Stimulated activated effector memory CD8-positive, alpha-beta T cell treated with anti-CD3 and anti-CD28 coated beads, Interleukin-12 subunit alpha, Interleukin-12 subunit beta, amount 100 ng/mL, for 72 hours (primary cell): ENCODE measurements at places on chromosomes 12 and 14.

DNA sequence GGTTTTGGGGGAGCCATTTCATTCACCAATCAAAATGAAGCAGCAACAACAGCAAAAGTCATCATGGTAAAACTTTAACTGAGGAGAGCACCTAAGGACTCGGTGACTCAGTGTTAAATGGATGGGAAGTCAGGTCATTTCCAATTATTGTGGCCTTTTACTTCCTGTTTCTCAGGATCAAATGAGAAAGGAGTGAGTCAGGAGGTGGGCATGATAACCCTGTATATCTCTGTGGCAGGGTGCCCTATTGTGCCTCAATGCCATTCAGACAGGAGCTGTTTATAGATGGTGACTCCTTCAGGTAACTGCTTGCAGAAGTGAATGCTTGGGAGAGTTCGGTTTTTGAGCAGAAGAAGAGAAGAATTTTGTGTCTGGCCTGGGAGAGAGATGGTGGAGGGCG lies 135.5 kb upstream of the CPM start:
- no peak for DNase-seq

- no peak for DNase-seq
Observed at GRCh38 chr14:105204206-105204930, 23.3 kb upstream of the NUDT14 start.

GRCh38 chr12:108862588-108862959 lies 5.2 kb upstream of the SSH1 start:
- no peak for DNase-seq

DNA sequence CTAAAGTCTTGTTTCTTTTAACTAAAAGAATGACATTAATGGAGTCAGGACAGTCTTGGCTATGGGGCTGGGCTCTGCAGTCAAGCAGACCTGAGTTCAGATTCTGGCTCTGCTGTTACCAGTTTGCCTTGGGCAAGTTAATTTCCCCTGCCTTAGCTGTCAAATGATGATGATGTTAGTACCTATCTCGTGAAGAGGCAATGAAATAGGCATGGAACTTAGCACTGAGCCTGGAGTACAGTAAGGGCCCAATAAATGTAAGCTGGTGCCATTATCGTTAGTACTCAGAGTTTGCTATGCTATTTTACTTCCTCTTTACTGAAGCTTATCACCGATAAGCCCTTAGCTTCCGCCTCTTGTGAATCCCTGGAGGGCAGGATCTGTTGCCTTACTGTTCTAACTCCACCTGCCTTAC lies 8.5 kb downstream of the FBXW8 start:
- no peak for DNase-seq

DNA sequence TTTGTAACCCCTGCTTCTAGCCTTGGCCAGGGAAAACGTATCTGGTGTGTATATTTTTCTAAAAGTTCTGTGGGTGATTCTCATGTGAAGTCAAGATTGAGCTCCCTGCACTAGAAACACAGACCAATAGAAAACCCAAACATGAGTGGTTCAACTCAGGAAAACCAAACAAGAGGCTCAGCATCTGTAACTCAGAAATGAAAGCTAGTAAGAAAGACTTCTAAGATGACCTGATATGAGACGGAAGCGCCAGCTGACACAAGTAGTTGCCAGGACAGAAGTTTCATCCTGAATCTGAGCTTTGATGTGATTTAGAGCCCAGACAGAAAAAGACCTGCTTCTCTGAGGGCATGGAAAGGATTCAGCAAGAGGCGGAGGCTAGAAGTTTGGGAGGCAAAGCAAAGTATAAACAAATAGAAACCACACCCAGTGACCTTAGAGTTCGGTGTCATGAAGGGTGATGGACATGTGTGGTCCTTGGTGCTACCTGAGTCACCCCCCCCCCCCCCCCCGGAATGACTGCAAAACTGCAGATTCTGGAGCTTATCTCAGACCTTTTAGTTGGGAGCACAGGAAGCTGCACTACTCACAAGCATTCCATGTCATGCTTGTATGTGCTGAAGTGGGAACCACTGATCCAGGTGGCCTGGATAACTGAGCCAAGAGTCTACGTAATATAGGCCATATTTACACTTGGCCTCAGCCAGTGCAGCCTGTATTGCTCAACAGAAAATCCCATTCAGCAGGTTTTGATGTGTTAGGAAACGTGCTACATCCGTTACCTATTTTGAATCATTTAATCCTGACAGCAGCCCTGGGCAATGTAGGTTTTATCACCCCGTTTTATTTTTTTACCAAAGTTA lies 191.3 kb downstream of the ANO6 start:
- no peak for DNase-seq

DNA sequence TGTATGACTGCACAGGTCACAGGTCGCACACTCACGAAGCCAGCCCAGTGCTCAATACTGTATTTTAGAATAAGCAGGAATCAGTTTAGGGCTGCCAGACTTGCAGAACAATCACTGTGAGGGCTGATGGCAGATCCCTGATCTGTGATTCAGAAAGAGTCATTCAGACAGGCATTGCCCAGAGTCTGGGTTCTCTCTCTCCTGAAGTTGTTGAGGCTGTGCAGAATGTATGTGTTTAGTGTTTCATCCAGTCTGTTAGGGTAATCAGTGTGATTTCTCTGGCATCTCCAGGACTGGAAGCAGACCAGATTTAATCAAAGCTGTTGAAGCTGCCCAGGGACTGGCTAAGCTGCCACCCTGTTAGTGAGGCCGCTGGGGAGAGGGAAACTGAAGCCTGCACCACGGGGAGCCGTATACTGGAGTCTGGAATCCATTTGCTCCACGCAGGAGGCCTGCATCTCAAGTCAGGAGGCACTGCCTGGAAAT lies 69.3 kb downstream of the ETV6 start:
- no peak for DNase-seq

DNA sequence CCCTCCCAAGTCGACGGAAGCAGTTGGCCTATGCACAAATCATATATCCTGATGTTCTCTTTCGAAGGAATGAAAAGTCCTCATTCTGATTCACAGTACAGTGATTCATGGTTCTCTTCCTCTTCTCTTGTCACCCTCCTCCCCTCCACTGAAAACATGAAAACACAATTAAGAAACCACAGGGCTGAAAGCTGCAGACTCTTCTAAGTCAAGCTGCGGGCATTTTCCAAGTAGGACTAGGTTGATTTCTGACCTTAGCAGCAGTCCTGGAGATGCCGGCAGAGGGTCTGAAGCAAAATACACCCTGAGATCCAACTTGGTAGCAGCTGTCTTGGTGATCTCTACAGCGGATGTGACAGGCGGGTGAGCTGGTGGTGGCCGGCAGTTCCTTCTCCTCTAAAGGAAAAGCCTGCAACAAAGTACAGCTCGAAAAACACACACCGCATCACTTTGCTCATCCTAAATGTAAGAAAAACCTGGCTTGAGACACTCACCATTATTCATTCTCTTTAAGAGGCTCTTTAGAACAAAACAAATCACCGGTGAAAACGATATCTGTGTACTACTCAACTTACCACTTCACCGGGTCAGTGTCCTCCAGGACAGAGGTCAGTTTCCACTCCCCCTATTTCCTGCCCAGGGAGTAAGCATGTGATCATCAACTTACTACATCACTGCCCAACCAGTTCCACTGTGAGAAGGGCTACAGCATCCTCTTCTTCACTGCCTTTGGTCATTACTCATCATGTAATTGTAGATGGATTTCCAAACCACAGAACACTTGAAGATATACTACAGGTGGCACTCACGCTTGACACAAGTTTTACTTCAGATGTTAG lies 6.0 kb downstream of the TMCC3 start:
- peak; percentile 12 for DNase-seq

GRCh38 chr12:128970110-128970509 lies 116.8 kb downstream of the GLT1D1 start:
- no peak for DNase-seq

GRCh38 chr12:52813885-52814709 lies at the start of gene KRT4:
Gene KRT4, minus strand, starts transcription at chr12:52814116. Its CDS starts 58 bp downstream, at chr12:52814058.
- no peak for DNase-seq

DNA sequence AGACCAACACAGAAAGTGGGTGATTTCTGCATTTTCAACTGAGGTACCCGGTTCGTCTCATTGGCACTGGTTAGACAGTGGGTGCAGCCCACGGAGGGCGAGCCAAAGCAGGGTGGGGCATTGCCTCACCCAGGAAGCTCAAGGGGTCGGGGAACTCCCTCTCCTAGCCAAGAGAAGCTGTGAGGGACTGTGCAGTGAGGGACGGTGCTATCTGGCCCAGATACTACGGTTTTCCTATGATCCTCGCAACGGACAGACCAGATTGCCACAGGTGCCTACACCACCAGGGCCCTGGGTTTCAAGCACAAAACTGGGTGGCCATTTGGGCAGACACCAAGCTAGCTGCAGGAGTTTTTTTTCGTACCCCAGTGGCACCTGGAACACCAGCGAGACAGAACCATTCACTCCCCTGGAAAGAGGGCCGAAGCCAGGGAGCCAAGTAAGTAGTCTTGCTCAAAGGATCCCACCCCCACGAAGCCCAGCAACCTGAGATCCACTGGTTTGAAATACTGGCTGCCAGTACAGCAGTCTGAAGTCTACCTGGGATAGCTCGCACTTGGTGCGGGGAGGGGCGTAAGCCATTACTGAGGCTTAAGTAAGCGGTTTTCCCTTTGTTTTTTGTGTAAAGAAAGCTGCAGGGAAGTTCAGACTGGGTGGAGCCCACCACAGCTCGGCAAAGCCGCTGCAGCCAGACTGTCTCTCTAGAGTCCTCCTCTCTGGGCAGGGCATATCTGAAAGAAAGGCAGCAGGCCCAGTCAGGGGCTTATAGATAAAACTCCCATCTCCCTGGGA lies 25.5 kb upstream of the NAA30 start:
- no peak for DNase-seq

GRCh38 chr14:32934881-32935633 lies 3.6 kb upstream of the NPAS3 start:
- no peak for DNase-seq

GRCh38 chr12:1760566-1761382 lies 59.6 kb upstream of the LRTM2 start:
- DNase-seq, result no peak
